ENCODE measurements at places on chromosomes 7 and 10. TPM values are rescaled to one million over a fixed set of nuclear protein-coding genes. Genes with fewer than 3 reads are reported as not detected.

Gene KAZALD1
- polyA plus RNA-seq, result 13.3 TPM

Gene PSMA2
- polyA plus RNA-seq, result 279 TPM

Gene TMEM213
- 0.60 TPM for polyA plus RNA-seq

Gene SH2D4B
- 0.46 TPM for polyA plus RNA-seq

Gene GSTO2
- polyA plus RNA-seq, result 28.1 TPM

Gene ASZ1
- polyA plus RNA-seq, result not detected

Gene SPDYE2
- 2.4 TPM for polyA plus RNA-seq

Gene CALN1
- 2.1 TPM for polyA plus RNA-seq

Gene MBL2
- 0.23 TPM for polyA plus RNA-seq

Gene ZNF804B
- 0.23 TPM for polyA plus RNA-seq

Gene LOXL4
- polyA plus RNA-seq, result 4.7 TPM

Gene OTUD1
- 22.6 TPM for polyA plus RNA-seq

Measured in left renal pelvis (tissue), 4 donors.